ENCODE measurements at places on chromosomes 6 and 20.

- DNase-seq, result peak; percentile 87
Observed at GRCh38 chr20:57395111-57395966, 4.1 kb downstream of the RBM38 start.

DNA sequence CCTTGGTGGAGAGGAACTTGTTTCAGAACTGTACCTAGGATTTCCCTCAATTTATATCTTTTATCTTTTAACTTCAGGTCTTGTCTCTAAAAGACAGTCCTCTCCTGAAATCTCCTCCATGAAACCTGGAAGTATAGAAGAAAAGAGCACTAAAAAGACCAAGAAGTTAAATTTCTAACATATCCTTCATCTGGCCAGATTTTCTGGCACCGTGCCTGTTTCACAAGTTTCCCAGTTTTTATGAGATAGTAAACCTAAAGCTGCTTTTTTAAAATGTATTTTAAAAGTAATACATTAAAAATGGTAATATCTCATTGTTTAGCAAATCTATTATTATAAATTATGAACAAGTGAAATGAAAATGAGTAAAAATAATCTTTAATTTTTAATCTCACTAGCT, 348.3 kb upstream of the RSPO3 start:
- no peak for DNase-seq

DNA sequence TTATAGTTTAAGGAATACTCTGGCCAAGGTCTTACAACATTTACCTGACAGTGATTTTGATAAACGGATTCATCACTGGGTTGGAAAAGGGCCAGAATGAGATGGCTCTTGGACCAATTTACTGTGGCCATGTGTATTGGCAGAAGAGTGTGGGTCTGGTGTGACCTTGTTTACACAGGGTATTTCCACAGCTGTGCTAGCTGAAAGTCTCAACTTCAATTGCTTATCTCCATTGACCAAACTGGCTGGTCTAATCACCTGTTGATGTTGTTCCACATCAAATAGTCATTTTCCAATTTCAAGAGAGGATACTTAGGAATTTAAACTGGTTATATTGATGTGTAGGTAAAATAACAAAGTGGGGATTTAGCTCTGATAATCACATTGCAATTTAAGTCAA, 501.6 kb upstream of the MAP3K7 start:
- no peak for DNase-seq

DNA sequence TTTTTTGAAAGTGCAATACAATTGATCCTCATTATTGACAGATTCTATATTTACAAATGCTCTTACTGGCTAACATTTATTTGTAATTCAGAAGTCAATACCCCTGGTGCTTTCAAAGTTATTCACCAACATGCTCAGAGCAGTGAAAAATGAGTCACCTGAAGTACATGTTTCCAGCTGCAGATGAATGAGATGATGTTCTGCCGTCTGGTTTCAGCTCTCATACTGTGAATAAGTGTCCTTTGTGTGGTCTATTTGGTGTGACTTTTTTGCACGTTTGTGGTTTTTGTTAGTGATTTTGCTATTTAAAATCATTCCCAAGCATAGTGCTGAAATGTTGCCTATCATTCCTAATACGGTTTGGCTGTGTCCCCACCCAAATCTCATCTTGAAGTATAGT, 22.3 kb upstream of the EYA4 start:
- no peak for DNase-seq

- DNase-seq, result no peak
Observed at GRCh38 chr6:118865100-118865391, 28.9 kb upstream of the ASF1A start.

- DNase-seq, result peak; percentile 52
Observed at GRCh38 chr6:27894839-27895762, 17.1 kb downstream of the OR2B2 start.

DNA sequence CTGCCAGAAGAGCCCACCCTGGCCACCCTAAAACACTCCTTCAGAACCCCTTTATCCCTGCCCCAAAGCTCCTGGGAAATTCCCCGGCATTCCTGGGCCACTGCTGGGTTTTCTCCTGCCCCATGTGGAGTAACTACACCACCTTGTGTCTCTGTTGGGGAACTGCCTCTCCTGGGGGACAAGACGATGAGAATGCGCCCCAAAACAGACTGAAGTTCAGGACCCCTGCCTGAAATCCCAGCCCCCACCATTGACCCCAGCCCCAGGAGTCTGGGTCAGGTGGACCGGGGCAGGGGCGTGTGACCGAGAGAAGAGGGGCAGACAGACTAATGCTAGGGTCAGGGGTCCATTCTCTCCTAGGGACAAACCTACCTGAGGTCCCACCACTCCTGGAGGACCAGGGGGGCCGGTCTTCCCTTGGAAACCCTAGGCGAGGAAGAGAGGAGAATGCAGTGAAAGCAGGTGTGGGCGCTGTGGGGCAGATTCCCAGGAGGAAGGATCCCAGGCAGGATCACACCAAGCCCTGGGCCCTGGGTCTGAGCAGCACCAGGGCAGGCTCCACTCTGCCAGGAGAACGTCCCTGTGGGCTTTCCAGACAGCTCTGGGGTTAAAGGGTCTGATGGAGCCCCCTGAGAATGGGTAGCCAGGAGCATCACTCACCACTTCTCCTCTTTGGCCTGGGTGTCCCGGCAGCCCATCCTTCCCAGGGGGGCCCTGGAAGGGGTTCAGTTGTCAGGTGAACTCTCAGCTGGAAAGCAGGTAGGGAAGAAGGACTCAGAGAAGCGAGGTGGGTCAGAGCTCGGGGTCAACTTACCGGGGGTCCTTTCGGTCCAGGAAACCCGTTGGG, 19.4 kb downstream of the COL11A2 start:
- DNase-seq, result no peak

DNA sequence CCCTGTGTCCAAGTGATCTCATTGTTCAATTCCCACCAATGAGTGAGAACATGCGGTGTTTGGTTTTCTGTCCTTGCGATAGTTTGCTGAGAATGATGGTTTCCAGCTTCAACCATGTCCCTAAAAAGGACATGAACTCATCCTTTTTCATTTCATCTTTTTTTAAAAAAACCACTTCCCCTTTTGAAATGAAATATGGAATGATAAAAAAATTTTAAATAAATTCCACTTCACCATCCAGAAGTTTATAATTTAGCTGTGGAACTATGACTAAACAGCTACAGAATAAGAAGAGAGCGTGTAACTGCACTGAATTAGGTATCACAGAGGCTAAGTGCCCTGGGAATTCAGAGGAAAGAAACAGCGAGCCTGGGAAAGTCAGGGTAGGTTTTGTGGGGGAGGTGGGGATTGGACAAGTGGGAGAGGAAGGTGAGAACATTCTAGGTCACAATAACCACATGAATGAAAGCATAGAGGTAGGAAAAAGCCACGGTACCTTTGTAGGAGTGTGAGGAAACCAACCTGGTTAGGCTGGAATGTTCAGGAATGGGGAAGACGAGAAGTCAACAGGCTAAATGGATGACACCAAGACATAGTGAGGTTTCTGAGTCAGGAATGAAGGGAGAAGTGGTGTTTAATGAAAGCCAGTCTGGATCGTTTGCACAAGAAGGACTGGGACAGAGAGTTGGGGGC, 11.0 kb downstream of the TRIM10 start:
- DNase-seq, result no peak

DNA sequence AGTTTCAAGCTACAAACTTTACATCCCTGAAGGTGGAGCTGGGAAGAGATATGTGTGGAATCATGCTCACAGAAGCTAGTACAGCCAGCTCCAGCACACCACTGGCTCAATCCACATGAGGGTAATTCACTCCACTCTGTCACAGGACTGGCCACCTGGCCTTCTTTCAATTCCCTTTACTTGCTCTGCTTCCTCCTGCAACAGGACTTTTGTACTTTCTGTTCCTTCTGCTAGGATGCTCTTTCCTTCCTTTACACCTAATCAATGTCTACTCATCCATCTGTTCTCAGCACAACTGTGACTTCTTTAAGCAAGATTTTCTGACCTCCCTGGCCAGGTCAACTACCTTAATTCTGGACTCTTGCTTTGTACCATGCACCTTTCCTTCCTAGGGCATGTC, 39.4 kb upstream of the MYB start:
- no peak for DNase-seq

GRCh38 chr6:35368038-35368887, 25.9 kb downstream of the PPARD start:
- no peak for DNase-seq
